ENCODE measurements at places on chromosomes 6 and 20.

GRCh38 chr6:154276810-154277628 lies 79.6 kb downstream of the IPCEF1 start:
- no peak for DNase-seq

- no peak for DNase-seq
These were observed 8.1 kb downstream of the NPBWR2 start for GRCh38 chr20:64099086-64099786.

GRCh38 chr6:18049646-18050045 lies 62.2 kb upstream of the KIF13A start:
- DNase-seq: no peak

- no peak for DNase-seq
These were observed 20.8 kb downstream of the PLCB1 start for GRCh38 chr20:8152847-8153246.

- no peak for DNase-seq
These were observed 104.1 kb downstream of the BCKDHB start for GRCh38 chr6:80210618-80211017.

GRCh38 chr6:93389192-93389591 lies 30.2 kb downstream of the EPHA7 start:
- DNase-seq: no peak

- no peak for DNase-seq
These were observed 233.7 kb upstream of the ZFP64 start for GRCh38 chr20:52425253-52425652.

DNA sequence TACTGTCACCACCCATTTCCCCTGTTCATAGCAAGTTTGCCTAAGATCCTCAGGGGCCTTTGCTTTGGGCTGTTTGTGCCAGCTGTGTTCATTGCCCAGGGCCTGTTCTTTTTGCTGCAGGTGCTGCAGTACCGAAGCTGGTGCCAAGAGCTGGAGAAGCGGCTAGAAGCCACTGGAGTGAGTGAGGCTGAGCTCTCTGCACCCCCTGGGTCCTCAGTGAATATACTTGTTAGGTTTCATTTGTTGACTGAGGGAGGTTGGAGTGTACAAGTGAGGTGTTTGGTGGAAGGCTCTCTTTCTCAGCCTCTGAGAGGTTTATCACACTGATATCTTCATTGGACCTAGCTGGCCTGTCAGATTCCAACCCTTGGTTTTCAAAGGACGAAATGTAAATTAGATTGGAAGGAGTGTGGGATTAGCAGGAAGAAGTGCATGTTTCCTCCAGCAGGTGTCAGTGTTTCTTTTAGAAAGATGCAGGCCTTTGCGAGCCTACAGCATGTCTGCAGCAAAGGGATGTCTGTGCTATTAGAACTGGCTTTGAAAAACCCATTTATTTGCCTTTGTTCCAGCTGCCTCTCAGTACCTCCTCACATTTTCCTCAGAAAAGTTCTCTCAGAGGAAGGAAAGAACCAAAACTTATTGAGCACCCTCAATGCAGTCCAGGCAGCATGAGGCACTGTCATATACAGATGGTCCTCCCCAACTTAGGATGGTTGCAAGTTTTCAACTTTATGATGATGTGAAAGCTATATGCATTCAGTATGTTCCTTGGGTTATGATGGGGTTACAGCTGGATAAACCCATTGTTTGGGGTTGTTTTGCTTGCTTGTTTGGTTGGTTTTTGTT lies 8.3 kb downstream of the CEP250 start:
- peak; percentile 48 for DNase-seq
